ENCODE measurements at places on chromosomes 3 and 15.

- DNase-seq: no peak
These were observed 126.8 kb downstream of the KCNAB1 start for GRCh38 chr3:156246961-156247725.

DNA sequence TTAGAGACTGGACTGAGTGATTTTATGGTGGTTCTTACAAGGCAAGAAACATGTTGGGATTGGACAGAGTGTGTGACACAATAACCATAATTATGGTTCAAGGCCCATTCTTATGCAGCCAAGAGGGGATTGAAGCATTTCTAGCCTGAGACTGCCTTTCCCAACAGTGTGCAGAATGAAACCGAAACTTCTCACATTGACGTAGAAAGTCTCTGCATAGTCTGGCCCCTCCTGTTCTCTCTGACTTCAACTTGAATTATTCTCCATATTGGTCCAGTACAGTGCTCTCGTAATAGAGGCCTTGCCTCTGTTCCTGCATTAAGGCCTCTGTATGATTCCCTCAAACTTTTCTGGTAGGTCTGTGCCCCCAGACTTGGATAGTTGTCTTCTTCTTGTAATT is 138.3 kb downstream of the DIPK2A start:
- DNase-seq: no peak

DNA sequence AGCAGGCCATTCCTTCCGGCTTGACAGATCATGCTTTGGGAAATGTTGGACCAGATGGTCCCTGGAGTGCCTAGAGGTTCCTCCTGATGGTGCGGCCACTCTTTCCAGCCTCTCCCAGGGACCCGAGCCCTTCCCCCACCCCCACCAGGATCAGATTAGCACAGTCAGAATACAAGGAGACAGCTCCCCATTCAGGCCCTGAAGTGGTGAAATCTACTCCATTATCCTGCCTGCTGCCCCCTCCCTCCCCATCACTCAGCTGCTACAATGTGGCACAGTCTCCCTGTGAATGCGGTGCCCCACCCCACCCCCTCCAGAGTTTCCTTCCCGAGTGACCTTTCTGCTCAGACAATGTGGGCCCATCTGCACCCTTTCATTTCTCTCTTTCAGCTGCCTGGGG is 29.4 kb downstream of the RNU5B-1 start:
- no peak for DNase-seq

GRCh38 chr3:34260271-34261000 is 462.0 kb downstream of the PDCD6IP start:
- peak; percentile 13 for DNase-seq

- no peak for DNase-seq
These were observed 244.5 kb downstream of the FOXP1 start for GRCh38 chr3:71339049-71339448.

- DNase-seq: no peak
These were observed 4.3 kb upstream of the LRRK1 start for GRCh38 chr15:100914876-100915275.

DNA sequence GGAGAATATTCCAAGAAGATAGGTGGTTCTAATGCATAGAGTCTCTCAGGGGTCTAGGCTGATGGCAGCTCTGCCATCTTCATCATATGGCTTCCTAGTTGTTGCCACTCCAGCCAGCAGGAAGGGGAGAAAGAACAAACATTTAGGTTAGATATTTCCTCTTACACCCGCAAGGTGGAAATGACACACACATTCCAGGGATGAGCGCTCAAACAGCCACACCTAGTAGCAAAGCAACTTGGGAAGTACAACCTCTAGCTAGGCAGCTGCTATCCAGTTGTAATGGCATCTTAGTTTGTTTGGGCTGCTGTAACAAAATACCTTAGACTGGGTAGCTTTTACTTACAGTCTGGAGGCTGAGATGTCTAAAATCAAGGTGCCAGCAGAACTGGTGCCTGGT is 51.9 kb upstream of the ADAMTSL3 start:
- no peak for DNase-seq

GRCh38 chr3:117479095-117479494 is 769.5 kb downstream of the TUSC7 start:
- DNase-seq: no peak

DNA sequence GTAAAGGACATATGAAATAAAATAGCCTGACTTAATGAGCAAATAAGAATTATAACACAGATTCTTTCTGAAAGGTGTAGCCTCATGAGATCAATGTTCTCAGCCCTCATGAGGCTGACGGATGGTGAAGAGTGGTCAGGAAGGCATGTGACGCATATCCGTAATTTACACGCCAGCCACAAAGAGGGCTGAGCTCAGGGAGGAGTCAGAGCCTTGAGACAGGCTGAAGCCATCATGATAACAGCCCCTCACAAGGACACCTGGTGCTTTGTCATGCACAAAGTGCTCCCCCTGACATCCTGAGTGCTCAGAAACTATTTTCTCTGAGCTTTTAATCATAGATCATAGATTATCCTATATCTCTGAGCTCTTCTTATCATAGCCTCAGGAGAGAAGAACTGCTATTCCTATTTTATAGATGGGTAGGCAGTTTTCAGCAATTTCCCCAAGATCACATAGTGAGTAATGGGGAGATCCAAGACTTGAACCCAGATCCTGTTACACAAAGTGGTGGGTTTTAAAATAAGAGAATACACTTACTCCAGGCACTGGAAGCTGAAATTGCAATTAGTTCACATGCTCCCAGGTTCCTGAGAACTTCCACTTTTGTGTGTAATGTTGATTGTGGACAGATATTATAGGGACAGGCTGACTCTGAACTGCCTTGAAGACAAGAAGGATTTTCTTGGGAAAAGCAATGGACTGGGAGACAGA is 267.1 kb downstream of the RPLP1 start:
- no peak for DNase-seq

DNA sequence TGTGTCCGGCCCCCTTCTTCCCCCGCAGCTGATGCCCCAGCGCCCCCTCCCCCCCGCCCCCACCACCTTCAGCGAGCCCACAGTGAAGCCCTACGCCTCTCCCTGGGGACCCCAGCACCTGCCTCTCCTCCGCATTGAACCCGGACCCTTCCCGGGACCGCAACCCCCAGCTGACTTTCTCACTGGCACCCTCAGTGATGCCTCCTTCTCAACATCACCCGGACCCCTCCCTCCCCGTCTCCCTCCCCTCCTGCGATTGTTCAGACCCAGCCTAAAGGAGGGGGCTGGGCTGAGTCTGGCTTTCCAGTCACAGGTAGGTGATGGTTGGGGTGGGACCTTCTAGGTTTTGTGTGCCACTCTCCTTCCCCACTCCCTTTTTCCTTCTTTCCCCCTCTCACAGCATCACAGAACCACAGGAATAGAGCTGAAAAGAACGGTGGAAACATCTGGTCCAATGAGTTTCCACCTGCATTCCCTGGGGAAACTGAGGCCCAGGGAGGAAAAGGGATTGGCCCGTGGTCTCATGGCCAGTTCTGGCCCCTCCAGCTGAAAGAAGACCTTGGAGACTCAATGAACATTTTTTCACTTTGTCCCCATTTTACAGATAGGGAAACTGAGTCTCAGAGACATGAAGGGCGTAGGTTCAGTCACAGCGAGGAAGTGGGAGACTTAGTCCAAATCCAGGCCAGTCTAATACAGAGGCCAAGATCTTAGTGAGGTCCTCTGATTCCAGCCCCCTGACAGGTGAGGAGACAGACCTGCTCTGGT is 828 bp downstream of the CAND2 start:
- no peak for DNase-seq

- DNase-seq: no peak
These were observed 34.1 kb downstream of the ACP3 start for GRCh38 chr3:132351222-132351806.

- DNase-seq: no peak
These were observed 31.5 kb downstream of the APH1B start for GRCh38 chr15:63308947-63309346.

DNA sequence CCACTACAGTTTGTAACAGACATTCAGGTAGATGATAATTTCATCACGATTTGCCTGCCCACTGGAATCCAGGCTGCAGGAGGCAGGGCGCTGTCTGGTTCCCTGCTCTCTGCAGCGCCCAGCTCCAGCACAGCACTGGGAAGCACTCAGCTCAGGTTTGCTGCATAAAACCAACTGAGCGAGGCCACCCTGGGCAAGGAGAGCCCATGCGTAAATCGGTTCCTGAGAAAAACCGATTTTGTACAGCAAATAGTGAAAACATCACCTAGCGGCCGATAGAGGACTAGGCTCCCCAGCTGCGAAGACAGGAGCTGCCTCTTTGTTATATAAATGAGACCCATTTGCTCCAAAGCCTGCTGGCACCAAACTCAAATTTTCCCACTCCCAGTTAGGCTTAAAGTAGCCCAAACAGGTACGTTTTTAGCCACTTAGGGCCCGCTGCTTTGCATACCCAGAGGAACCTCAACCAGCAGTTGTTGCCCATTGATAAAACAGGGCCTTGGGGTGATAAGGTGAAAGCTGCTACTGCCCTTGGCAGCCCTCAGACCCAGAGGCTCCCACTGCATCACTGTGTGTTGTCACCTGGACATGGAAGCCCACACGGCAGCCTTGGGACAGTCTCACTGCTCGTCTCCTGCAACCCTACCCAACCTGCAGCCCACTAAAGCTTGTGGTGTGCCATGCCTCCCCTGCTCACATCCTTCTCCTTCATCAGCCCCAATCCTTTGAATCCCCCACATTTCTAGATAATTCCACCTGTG is 47.5 kb downstream of the ALDH1L1 start:
- no peak for DNase-seq

DNA sequence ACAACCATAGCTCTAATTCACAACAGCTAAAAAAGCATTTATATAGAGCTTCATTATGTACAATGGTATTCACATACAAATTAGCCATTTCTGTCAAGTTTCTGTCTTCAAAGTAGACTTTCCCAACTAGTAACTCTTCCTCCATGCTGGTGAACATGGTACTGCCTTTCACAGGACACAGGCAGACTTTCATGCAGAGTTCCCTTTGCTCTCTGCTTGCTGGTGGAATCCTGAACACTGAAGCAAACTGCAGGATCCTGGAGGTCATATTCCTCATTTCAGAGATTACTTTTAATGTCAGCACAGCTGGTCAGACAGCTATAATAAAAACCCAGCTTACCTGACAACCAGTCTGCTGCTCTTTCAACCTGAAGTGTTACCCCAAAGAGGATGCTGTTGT is 53.6 kb downstream of the TASOR start:
- no peak for DNase-seq

- no peak for DNase-seq
These were observed 165.2 kb upstream of the HES1 start for GRCh38 chr3:193970773-193971206.

DNA sequence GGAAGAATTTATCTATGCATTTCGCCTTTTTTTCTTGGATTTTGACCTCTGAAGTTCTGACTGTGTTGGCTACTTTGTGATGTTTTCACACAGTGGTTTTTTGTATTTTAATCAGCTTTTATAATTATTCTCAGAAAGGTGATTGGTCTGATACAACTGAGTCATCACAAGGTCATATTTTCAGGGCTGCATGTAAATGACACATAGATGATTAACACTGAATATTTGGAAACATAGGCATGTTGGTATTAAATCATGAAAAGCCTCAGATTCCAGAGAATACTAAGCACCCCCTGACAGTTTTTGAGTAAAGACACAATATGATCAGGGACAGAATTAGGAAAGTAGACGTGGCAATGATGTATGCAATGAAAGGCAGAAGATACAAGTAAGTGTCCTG is 175.5 kb upstream of the SLCO3A1 start:
- DNase-seq: no peak

GRCh38 chr15:41886741-41887140 is 7.1 kb downstream of the SPTBN5 start:
- no peak for DNase-seq

- no peak for DNase-seq
These were observed 180.6 kb downstream of the LSAMP start for GRCh38 chr3:116264546-116265319.

DNA sequence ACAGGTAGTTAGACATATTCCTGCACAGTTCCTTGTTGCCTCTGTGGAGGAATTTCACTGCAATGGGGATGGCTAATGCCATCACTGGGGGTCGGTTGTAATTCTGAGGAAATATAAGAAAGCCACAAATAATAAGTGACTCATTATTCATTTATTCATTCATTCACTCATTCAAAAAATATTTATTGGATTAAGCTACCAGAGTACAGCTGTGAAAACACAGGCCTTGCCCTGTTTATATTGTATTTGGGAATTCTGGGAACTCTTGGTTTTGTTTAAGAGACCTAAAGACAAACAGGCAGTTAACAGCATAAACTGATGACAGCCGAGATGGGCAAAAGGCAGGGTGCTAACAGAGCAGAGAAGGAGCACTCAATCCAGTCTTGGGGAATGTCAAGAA is 23.6 kb downstream of the PTX3 start:
- DNase-seq: no peak

DNA sequence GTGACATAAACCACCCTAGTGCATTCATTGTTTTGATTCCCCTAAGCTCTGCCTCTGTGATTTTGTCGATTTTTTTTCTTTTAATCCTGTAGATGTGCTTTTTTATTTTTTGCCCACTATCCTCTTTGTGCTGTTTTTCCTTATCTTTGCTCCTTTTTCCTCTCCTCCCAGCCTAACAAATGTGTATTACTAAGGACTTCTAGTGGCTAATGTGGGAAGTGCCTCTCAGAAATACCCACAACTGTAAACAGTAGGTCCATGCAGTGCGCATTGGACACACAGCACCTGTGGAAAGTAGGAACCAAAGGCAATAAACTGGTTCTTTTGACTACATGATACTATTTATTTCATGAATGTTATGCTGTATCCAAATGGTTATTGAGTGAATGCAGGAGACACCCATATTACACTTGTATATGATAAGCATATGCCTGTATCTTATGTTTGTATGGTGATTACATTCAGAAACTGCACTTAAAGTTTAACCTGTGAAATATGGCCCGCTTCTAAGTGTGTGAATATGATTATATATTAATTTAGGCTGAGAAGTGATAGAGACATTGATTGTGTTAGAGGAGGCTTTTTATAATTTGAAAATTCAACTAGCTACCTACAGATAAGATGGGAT is 147.8 kb downstream of the PLCL2 start:
- no peak for DNase-seq

Measured in cerebellar nuclear complex (tissue), 1 donor.